ENCODE measurements at places on chromosomes 7 and 10. TPM values are rescaled to one million over a fixed set of nuclear protein-coding genes. Genes with fewer than 3 reads are reported as not detected.

DNA sequence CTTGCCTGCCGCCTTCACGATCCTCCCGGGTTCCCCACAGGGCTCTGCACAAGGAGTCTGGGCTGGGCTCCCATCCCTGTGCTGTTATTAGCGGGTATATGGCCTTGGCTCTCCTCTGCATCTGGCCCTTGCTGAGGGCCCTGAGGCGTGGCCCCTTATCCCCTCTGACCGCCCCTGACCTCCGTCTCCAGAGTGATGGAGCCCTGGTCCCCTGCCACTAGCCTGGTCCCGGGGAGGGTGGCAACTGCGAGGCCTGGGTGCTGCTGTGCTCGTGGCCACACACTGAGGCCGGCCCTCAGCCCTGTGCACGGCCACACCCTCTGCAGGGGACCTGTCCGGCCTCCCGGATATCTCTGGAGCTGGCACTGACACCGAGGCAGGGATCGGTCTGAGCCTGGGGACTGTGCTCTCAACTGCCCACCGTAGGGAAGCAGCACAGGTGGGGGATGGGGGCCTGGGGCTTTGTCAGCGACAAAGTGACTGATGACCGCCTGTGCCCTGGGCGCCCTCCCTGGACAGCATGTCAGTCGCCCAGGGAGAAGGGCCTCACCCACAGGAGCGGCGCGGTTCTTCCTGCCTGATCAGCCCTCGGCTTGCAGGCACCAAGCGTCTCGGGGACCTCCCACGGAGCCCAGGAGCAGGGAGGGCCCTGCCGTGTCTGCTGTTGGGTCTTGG is 72.4 kb downstream of the NKX6-2 start:
- DNase-seq, result no peak

- peak; percentile 82 for DNase-seq
These were observed at the start of gene DNAH11 for GRCh38 chr7:21542891-21543527. Gene DNAH11 (plus strand): TSS chr7:21543039. CDS start chr7:21543246, 207 bp downstream.

The ERCC6 gene
- total RNA-seq, result 33.9 TPM

- no peak for DNase-seq
These were observed 83.5 kb downstream of the MICU1 start for GRCh38 chr10:72542396-72542815.

The CRYGN gene
- not detected for total RNA-seq

DNA sequence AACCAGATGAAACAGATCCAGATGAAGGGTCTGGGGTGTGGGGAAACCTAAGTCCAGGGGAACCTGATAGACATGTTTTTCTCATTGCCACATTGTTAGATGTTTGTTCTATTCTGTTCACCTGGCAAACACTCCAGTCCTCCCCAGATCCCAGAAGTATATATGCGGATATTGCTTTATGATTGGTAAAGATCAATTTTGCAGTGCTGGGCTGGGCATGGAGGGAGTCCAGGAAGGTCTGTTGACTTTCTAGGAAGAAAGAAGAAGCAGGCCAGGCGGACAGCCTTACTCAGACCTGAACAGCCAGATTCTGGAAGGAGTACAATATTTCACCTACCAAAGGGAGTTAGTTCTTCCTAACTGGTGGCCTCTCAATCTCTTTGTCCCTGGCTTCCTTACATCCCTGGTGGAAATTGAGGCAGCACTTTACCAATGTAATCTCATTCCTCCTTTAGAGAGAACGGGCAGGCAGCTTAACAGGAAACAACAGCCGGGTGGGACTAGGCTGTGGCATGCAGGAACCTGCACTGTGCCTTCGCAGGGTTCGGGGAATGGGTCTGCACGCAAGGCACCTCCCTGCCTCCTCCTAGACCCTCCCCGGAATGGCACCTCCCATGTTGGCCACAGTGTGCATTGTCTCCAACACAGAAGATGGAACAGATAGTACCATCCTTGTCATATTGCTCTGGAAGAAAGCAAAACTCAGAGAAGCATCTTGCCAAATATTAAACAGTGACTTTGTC is 930 bp downstream of the GIMAP6 start:
- DNase-seq, result no peak

GRCh38 chr7:726854-727103 is 280 bp downstream of the DNAAF5 start:
- no peak for DNase-seq

The FBXO24 gene
- total RNA-seq, result 1.4 TPM

DNA sequence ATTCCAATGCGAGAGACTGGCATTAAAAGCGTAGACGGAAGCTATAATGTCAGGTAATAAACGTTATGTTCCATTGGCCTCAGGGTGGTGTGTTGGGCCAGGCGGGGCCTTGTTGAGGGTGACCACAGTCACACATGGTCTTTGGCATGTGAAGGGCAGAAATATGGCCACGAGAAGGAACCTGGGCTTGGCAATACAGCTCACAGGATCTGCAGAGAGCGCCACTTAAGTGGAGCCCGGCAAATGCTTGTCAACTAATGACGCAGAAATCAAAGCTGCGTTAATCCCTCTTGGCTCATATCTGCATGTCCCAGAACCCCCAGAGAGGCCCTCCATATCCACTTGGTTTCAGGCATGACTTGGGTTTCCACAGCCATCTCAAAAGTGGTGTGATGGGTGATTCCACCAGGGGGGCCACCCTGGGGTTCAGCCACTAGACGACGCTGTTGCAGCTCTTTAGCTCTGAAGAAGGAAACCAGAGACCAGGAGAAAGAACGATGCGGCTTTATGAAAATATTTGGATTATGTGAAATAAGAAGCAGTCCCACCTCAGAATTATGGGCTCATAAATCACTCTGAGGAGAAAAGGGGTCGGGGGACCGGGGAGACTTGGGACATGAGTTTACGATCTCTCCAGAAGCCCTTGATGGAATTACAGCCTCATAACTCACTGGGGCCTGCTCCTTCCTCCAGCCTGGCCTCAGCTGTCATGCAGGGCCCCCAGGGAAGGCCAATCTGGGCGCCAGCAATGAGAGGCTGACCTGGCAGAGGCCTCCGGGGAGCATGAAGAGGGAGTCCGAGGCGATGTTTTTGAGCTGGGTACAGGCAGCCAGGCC is 462.5 kb downstream of the PLXNA4 start:
- DNase-seq, result no peak

DNA sequence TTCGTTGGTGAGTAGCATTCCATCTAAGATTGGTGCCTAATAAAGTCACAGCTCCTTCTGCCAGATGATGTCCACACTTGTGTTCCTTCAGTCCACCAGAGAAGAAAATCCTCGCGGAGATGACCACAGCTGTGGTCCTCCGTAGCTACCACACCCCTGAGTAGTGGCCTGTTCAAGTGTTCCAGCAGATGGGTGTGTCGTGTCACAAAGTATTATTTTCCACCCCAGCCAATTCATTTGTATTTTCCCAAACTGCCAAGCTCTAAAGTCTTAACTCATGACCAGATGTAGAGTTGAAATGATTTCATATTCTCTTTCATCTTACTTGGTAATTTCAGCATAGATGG is 251.3 kb upstream of the TCF7L2 start:
- no peak for DNase-seq

GRCh38 chr10:70206762-70207161 is 26.5 kb downstream of the PPA1 start:
- DNase-seq, result no peak

DNA sequence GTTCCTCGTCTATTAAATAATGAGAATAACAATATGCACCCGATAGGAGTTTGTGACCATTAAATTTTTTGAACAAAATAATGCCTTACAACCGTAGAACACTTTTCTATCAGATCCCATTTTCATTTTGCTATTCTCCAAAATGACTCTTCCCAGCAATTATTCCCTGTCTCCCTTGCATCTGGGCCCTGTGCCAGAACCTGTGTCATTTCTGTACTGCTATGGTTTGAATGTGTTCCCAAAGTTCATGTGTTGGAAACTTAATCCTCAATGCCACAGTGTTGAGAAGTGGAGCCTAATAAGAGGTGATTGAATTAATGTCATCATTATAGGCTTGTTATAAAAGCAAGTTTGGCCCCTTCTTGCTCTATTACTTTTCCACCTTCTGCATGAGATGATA is 33.2 kb upstream of the SMNDC1 start:
- DNase-seq, result no peak

The CAV2 gene
- 192 TPM for total RNA-seq

DNA sequence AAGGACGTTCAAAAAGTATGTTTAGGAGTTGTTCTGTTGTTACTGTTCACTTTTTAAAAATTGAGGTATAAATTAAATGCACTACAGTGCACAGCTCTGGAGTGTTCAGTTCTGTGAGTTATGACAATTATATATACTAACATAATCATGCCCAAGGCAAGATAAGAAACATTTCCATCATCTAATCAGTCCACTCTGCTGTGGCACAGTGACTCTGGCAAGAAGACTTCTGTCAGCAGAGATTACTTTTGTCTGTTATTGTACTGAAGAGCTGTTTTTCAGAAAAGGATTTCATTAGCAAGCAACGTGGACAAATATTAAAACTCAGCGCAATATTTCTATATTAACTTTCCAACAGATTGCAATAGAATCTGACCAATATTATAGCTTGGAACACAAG is 32.0 kb downstream of the ICA1 start:
- no peak for DNase-seq

- no peak for DNase-seq
These were observed 134.0 kb upstream of the SEMA3D start for GRCh38 chr7:85320699-85321476.

All from upper lobe of right lung (tissue), 1 donor.